ENCODE measurements at places on chromosomes 7 and 10. TPM values are rescaled to one million over a fixed set of nuclear protein-coding genes. Genes with fewer than 3 reads are reported as not detected.

Gene CDHR1
- total RNA-seq: not detected

GRCh38 chr7:111672901-111673300 is 110.6 kb upstream of the IMMP2L start:
- no peak for DNase-seq

GRCh38 chr7:27143023-27143949 is at the start of gene HOXA5:
HOXA5 (minus strand) TSS chr7:27143681; CDS start chr7:27143607, 74 bp downstream.
- no peak for DNase-seq

DNA sequence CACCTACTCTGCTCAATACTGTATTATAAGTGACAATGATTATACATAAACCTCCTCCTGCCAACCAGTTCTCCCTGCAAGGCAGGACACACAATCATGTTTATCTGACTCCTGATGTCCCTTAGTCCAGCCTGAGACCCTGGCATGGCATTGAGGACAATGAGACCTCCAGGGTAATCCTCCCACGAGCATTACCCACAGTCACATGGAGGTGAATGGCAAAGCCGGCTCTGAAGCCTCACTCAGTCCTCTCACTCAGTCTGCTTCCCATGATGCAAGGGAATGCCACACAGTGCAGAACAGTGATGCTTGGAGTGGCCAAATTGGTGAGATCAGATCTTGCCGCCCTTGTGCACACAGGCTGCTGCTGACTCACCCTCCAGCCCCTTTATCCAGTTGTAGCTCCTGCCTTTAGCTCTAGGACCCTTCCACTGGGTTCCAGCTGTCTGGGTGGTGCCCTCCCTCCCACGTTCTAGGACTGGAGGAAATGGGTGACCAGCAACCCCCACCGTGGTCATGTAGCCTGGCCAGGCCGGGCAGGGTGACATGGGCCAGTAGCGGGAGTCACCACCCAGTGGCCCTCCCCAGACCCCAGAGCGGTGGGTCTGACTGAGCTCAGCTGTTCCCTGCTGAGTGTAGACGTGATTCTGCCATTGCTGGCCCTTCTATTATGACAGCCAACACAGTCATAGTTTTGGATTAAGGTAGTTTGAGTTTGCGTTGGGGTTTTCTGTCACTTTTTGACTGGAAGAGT is 5.5 kb upstream of the ADCY1 start:
- no peak for DNase-seq

DNA sequence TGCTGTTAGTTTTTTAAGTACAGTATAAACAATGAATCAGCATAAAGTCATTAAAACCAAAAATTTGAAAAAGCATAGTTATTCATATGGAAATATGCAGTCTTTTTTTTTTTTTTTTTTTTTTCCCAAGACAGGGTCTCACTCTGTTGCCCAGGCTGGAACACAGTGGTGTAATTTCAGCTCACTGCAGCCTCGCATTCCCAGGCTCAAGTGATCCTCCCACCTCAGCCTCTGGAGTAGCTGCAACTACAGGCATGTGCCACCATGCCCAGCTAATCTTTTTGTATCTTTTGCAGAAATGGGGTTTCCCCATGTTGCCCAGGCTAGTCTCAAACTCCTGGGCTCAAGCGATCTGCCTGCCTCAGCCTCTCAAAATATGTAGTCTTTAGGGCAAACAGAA is 182.0 kb downstream of the SEMA3E start:
- no peak for DNase-seq

DNA sequence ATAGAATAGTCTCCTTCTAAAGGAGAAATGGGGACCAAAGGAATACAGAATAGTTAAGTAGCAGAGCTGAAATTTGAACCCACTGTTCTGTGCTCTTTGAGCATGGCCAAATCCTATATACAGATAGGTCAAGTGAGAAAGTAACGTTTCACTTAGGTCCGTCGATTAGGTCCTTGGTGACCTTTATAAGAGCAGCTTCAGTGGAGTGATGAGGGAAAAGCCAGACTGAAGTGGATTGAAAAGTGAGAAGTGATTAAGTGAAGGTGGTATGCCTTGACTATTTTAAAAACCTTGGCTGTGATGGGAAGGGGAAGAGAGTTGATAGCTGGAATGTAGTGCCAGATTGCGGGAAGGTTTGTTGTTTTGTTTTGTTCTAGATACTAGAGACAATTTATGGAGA is 10.6 kb upstream of the LSMEM1 start:
- no peak for DNase-seq

Gene HTRA1
- total RNA-seq: 0.39 TPM

DNA sequence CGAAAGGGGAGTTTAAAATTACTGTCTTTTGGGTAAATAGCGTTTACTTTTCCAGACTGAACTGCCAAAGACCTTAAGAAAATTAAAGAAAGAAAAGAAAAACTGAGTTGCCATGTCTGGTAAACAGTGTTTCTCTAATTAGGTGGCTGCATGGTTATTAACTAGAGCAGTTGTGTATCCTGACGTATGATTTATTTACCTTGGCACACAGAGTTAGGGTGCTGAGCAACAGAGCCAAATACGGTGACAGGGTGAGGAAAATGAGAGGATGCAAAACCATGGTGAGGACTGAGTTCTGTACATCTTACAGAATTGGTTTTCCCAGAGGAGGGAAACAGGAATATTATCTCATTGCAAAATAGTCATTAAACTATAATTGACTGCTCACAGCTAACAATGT is 546.4 kb upstream of the FZD8 start:
- no peak for DNase-seq

DNA sequence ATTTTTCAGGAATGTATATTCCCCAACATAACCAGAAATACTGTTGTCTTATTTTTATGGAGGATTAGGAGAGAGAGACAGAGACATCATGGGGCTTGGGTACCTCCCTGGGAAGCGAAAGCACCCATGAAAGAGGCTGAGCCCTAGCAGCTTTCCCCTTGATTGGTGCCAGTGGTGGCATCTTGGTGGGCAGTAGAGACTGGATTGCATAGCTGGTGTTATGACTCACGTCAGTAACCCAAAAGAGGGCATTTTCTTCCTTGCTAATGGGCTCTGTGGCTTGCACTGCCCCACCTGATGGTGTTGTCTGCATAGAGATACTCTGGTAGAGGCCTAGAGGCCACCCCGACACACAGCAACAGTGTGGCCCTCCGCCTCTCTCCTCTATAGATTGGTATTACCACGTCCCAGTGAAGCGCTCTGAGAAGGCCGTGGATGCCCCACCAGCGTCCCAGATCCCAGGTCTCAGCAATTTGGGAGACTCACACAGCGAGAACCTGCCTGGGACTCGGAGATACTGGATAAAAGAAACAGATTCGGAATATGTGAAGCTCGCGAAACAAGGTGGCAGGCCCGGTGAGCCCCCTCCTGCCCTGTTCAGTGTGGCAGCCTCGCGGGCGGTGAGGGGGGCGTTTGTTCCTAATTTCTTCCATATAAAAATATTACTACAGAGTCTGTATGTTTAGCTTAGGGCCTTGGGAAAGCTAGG is 5.8 kb downstream of the C7orf57 start:
- no peak for DNase-seq

DNA sequence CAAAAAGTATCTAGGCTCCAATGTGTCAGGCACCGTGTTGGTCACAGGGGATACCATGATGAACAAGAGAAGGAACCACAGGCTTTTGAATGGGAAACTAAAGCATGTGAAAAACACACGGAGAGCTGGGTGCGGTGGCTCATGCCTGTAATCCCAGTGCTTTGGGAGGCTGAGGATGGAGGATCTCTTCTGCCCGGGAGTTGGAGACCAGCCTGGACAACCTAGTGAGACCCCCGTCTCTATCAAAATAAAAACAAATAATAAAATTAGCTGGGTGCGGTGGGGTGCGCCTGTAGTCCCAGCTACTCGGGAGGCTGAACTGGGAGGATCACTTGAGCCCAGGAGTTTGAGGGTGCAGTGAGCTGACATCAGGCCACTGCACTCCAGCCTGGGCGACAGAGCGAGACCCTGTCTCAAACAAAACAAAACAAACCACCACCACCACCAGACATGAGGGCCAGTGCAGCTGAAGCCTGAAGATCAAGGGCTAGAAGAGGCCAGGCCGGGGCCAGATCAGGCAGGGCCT is 611 bp upstream of the COPS6 start:
- DNase-seq: no peak

Gene FAM200A
- 4.7 TPM for total RNA-seq

GRCh38 chr10:73779539-73780197 is 2.2 kb upstream of the CHCHD1 start:
- DNase-seq: no peak

GRCh38 chr7:141588912-141589311 is 37.7 kb downstream of the AGK start:
- DNase-seq: no peak
